Activated T-helper 2 cell treated with anti-CD3 and anti-CD28 coated beads, Interferon-gamma antibody, Interleukin-2, Interleukin-4, amounts not matched to agents 10 μg/mL and 5 μg/mL and 100 μg/mL, durations not matched to agents 14 hours and 24 hours and 36 hours (primary cell): ENCODE measurements at places on chromosomes 4 and X. TPM values are rescaled to one million over a fixed set of nuclear protein-coding genes. Genes with fewer than 3 reads are reported as not detected.

Gene CLDN2
- not detected in 2 replicates for total RNA-seq

Gene RTL9
- total RNA-seq, result not detected in 2 replicates

Gene TRPC5OS
- total RNA-seq, result not detected in 2 replicates

DNA sequence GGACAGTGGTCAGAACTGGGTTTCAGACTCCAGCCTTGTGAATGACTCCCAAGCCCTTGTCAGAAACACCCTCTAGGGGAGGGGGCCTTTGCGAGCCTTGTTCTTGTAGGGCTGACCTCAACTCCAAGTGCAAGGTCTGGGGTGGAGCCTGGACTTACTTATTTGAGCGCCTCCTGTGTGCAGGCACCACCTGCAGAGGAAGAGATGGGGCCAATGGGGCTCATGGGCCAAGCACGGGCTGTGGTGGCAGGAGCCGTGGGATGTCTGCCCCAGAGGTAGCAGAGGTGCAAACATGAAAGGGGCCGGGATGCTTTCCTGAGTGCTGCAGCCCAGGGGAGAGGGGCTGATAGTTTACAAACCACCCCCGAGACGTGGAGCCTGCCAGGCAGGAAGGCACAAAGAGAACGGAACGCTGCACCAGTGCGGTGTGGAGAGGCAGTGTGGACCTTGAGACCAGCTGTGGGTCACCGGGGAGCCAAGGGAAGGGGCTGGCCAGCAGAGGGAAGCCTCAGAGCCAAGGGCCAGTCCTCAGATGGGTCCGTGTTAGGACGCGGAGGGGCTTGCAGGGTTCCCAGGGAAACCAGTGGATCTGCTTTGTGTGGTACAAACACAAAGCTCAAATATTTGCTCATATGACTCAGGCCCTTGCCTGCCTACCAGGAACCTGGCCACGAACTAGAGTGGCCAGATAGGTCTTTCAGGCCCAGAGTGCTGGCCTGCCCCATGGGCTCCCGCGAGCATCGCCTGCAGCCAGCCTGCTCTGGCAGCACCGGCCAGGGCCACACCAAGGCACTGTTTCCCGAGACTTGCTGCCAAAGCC, 8.7 kb upstream of the TADA2B start:
- H3K27me3 ChIP-seq, result peaks cover 2% of the 10 kb centered on the region
- H3K36me3 ChIP-seq, result peaks cover 22% of the 10 kb centered on the region
- H3K4me3 ChIP-seq, result no peak overlapping the region
- no peak overlapping the region for H3K27ac ChIP-seq

GRCh38 chr4:1115528-1116293, 2.3 kb upstream of the RNF212 start:
- H3K27ac ChIP-seq, result no peak overlapping the region
- H3K36me3 ChIP-seq, result no peaks in the 10 kb centered on the region
- DNase-seq, result no peak
- no peaks in the 10 kb centered on the region for H3K4me1 ChIP-seq

GRCh38 chr4:110710070-110710469, 87.2 kb upstream of the PITX2 start:
- H3K27me3 ChIP-seq, result no peaks in the 10 kb centered on the region
- no peaks in the 10 kb centered on the region for H3K4me1 ChIP-seq
- no peaks in the 10 kb centered on the region for H3K36me3 ChIP-seq
- no peak overlapping the region for H3K27ac ChIP-seq
- DNase-seq, result no peak
- H3K4me3 ChIP-seq, result no peak overlapping the region

- no peaks in the 10 kb centered on the region for H3K4me1 ChIP-seq
- H3K4me3 ChIP-seq, result no peak overlapping the region
- no peak overlapping the region for H3K27ac ChIP-seq
- no peaks in the 10 kb centered on the region for H3K27me3 ChIP-seq
- H3K36me3 ChIP-seq, result no peaks in the 10 kb centered on the region
- no peak for DNase-seq
Observed at GRCh38 chr4:8599657-8600056, 7.1 kb downstream of the CPZ start.

- H3K27me3 ChIP-seq, result no peaks in the 10 kb centered on the region
- peaks cover 38% of the 10 kb centered on the region for H3K36me3 ChIP-seq
- DNase-seq, result no peak
- H3K27ac ChIP-seq, result peak overlapping the region; percentile 58
- peaks cover 22% of the 10 kb centered on the region for H3K4me1 ChIP-seq
Observed at GRCh38 chrX:19571711-19572110, 56.4 kb upstream of the MAP3K15 start.

DNA sequence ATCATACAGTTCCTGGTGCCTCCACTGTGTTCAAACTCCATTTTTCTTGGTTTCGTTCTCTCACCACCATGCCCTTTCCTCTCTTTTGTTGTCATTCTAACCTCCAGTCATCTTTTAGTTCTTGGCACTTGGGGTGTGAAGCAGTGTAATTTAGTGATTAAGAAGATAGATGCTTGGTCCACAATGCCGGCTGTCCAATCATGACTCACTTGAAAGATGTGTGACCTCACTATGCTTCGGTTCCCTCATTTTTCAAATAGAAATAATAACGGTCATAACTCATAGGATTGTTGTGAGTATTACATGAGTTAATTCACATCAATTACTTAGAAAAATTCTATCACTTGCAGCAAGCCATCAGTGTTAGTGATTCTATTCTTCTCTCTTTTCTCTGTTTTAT, 327.8 kb downstream of the ADGRL3 start:
- no peak for DNase-seq
- no peaks in the 10 kb centered on the region for H3K27me3 ChIP-seq
- no peaks in the 10 kb centered on the region for H3K4me1 ChIP-seq
- H3K27ac ChIP-seq, result no peak overlapping the region

GRCh38 chrX:85365370-85365995, 14.0 kb downstream of the POF1B start:
- H3K27me3 ChIP-seq, result no peaks in the 10 kb centered on the region
- no peaks in the 10 kb centered on the region for H3K36me3 ChIP-seq
- H3K4me1 ChIP-seq, result no peaks in the 10 kb centered on the region
- no peak overlapping the region for H3K27ac ChIP-seq
- DNase-seq, result no peak

GRCh38 chrX:9164533-9165426, 130.9 kb upstream of the FAM9B start:
- H3K27me3 ChIP-seq, result no peaks in the 10 kb centered on the region
- peaks cover 28% of the 10 kb centered on the region for H3K36me3 ChIP-seq
- DNase-seq, result no peak
- H3K4me1 ChIP-seq, result peaks cover 46% of the 10 kb centered on the region
- peak overlapping the region; percentile 93 for H3K27ac ChIP-seq
